ENCODE measurements at places on chromosomes 6 and 20.
A peak's percentile ranks its signal among the peaks of the same experiment; 100 is the strongest.

GRCh38 chr6:127877231-127877630, 23.6 kb downstream of the THEMIS start:
- no peak for DNase-seq

GRCh38 chr6:87274660-87275274, 47.6 kb upstream of the SMIM8 start:
- DNase-seq: no peak

GRCh38 chr6:138417493-138418117, 13.6 kb downstream of the HEBP2 start:
- DNase-seq: no peak

- no peak for DNase-seq
These were observed 63.9 kb downstream of the FAM83B start for GRCh38 chr6:54910431-54910884.

GRCh38 chr6:51528556-51528955, 558.9 kb downstream of the PKHD1 start:
- DNase-seq: no peak

DNA sequence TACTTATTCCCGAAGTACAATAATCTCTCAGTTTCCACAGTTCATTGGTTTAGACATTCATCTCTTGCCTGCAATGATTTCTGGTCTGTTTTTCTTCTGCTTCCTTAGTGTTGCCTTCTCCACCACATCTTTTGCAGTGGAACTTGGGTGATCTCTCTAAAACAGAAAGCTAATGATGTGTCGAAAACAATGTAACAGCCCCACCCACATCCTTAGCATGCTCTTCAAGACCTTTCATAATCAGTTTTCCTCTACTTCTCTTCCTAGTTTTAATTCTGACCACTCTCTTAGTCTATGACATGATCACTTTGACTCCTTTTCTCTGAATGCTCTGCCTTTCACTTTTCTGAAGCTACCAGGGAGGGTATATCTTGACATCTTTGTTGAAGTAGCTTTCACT, 1007.9 kb upstream of the CITED2 start:
- DNase-seq: no peak

- no peak for DNase-seq
These were observed 115.7 kb downstream of the PHACTR1 start for GRCh38 chr6:12832226-12832735.

DNA sequence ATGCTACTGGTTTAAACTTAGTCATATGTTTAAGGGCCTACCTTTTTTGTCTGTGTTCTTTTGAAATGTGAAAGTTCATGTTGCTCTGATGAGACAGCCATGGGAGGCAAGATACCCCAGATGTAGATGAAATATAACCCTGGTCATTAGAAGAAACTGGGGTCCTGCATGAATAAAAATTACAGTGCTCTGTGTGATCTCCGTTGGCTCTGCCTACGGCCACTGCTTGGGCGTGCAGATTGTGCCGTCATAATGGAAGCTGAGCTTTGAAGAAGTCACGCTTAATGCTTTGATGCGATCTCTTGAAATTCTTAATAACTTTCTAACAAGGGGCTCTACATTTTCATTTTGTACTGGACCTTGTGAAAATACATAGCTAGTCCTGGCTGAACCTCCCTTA, at the start of gene TAAR2:
Gene TAAR2 (minus strand): TSS at position 101 of the 400 bp plus-strand sequence. CDS start 0 bp downstream, at position 101.
- DNase-seq: no peak

- peak; percentile 65 for DNase-seq
These were observed 968 bp upstream of the ZMYND8 start for GRCh38 chr20:47357296-47358038.

DNA sequence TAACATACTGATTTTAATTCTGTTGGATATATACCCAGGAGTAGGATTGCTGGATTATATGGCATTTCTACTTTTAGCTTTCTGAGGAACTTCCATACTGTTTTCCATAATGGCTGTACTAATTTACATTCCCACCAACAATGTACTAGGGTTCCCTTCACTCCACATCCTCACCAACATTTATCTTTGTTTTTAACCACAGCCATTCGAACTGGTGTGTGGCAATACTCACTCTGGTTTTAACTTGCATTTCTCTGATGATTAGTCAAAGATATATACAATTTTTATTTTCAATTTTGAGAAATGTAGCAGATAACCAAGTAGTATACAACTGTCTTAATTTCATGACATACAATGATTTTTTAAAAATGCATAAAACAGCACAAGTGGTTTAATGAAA, 30.3 kb upstream of the ADGRG6 start:
- DNase-seq: no peak

- no peak for DNase-seq
These were observed 11.5 kb downstream of the GNL1 start for GRCh38 chr6:30544666-30545272.

GRCh38 chr6:7410851-7411250, 21.2 kb downstream of the RIOK1 start:
- DNase-seq: no peak

DNA sequence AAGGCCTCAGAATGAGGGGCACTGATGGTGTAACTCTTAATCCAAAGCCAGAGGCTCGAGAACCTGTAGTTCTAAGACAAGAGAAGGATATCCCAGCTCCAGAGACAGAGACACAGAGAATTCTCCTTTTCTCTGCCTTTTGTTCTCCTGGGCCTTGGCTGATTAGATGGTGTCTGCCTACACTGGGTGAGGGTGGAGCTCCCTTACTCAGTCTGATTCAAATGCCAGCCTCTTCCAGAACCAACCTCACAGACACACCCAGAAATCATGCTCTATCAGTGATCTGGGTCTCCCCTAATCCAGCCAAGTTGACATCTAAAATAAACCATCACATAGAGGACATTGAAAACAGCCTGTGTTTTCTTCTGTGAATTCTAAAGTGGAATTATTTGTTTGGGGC, 68.0 kb upstream of the SMIM28 start:
- no peak for DNase-seq

DNA sequence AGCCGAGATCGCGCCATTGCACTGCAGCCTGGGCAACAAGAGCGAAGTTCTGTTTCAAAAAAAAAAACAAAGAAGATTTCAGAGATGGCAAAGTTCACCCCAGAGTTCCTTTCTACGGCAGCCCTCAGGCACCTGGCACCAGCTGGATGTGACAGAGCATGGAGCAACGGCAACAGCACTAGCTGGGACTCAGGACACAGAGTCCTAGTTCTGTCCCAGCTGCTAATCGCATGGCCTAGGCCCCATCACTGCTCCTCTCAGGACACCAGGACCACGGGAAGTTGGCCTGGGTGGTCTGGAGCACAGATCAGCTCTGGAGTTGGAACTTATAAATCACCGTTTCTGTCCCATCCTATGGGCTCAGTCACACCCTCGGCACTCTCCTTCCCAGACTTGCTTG, 1.1 kb downstream of the PGC start:
- no peak for DNase-seq

- DNase-seq: no peak
These were observed 431.5 kb upstream of the ARID1B start for GRCh38 chr6:156345700-156346099.

DNA sequence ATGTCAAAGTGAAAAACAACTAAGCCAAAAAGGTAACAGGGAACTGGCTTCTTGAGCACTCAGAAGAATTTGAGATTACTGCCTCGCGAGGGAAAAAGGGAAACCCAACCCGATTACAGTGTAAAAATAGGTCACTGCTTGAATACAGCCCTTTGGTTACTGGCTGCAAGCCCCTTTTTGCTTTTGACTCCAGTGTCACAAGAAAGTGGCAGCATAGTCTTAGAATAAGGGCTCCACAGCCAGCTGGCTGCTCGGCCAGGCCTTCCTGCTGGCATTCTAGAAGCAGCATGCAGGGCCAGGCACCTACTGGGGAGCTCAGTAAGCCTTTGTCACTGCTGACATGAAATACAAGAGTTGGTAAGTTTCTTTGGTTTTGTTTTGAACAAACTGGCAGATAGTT, 83.0 kb downstream of the ZHX3 start:
- DNase-seq: no peak

- no peak for DNase-seq
These were observed 111.2 kb upstream of the PTPN1 start for GRCh38 chr20:50398821-50399554.

DNA sequence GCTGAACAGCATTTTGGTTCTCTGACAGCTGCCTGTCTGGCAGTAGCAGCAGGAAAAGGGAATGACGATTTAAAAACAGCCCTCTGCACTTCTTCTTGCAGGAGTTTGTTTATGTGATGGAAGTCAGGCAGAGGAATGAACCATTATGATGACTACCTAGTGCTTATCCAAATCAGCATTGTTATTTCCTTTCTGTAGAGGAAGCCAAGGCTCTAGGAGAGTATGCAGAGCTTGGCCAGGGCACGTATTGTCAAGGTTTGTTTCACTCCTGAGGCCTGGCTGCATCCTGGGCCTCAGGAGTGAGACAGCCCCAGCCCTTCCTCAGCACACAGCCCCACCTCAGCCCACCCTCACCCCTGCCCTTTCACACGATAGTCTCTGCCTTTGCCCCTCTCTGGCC, 68.5 kb downstream of the FAM229B start:
- DNase-seq: no peak

GRCh38 chr6:132114201-132114825, 163.1 kb upstream of the CCN2 start:
- DNase-seq: no peak

DNA sequence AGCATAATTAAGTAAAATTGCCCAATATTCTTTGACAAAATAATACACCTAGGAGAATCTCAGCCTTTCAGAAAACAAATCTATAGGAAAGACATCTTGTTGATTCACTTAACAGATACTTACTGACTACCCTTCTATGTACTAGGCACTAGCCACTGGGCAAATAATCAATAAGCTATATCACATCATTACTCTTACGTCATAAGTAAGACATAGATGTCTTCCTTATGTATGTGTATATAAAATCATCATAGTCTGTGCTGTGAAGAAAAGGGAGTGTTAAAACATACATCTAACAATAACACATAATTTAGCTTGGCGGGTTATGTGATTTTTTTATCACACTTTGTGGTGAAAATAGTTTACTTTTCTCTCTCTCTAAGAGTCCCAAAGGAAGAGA, 733.9 kb downstream of the EYS start:
- DNase-seq: no peak

DNA sequence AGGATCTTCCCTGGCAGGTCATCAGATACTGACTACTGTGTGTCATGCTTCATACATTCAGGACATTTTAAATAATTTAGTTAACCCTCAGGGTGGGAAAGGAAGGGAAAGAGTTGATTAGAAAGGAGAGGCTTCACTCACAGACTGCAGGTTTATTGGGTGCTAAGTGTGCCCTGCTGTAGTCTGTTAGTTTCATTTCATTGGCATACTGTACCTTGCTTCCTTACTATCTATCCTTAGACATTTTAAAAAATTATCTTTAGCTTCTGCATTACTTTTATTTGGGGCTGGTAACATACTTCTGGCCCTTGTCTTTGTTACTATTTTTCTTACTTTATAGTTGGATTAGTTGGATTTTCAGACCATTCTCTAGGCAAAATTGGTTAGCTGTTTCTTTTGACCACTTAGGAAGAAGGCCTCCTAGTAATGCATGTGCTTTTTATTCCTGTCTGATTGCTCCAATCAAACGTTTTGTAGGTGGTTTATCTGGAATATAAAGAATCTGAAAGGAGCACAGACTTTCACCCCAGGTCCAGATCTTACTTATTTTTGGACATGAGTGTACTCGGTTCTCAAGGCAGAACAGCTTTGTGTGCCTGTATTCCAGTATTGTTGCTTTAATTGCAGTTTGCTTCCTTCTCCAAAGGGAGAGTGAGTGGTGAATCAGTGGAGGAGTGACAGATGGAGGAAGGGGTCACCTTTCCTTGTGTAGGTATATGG, 82.7 kb upstream of the PRDM1 start:
- no peak for DNase-seq

GRCh38 chr20:13259921-13260320, 38.8 kb downstream of the ISM1 start:
- DNase-seq: no peak

DNA sequence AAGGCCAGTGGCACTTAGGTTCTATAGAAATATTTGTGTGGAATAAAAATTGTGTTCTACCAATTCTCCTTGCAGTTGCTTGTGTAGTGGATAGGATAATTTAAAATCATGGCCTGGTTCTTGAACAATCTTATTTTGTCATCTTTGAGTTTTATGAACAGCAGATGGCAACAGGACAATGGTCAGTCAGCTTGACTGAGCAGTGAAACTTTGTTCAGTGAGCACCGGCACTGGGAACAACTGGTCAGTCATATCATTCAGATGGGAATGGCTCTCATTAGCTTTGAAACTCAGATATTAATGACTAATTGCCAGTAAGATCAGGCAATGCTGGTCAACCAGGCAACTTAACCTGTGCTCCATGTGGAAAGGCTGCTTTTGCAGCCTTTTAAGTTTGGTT, 129.2 kb downstream of the BCKDHB start:
- DNase-seq: no peak

GRCh38 chr20:41358717-41359116, 7.9 kb downstream of the EMILIN3 start:
- DNase-seq: no peak

DNA sequence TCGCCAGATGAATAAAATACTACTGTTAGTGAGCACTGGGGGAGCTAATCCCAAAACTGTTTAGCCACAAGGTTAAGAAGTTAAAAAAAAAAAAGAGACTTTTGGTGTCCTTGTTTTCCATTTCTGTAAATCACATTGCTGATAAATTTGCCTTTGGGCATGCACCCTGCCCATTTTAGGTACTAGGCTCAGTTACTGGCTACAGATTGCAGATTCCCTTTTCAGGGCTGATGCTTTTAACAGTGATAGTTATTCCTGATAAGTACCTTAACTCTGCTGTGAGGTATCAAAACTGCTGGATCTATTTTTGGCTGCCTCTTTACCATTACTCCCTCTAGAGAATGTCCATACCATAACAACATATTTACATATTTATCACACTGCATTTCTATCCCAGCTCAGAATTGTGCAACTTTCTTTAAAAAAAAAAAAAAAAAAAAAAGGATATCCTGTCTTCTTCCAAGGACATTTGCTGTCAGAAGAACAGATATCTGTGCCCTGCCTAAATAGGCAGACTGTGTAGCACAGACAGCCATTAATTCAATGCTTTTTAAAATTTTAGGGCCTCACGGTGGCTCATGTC, 94.5 kb downstream of the SSR1 start:
- DNase-seq: no peak

DNA sequence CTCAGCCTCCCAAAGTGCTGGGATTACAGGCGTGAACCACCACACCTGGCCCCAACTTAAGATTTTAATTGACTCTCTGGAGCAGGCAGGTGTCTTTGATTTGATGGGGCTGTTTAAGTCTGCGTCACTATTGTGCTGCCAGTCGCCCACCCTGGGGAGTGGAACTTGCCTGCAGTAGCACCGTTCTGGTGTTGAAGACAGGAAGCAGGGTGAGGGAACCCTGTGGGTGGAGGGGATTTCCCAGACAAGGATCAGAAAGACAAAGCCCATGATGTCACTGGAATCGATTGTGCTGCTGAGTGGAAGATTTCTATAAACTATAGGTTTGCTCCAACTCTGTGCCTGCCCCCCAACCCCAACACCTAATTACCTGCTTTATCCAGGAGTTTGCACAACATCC, 11.0 kb downstream of the ALDH8A1 start:
- peak; percentile 58 for DNase-seq

GRCh38 chr20:58618351-58619076, 32.6 kb upstream of the STX16 start:
- DNase-seq: no peak

Measured in stimulated activated CD4-positive, alpha-beta T cell treated with anti-CD3 and anti-CD28 coated beads, Interleukin-4, amount 100 ng/mL, for 4 hours (primary cell).